Stimulated activated CD8-positive, alpha-beta memory T cell treated with anti-CD3 and anti-CD28 coated beads, Interleukin-4, amount 100 ng/mL, for 1 hour (primary cell): ENCODE measurements at places on chromosomes 11 and 22.

DNA sequence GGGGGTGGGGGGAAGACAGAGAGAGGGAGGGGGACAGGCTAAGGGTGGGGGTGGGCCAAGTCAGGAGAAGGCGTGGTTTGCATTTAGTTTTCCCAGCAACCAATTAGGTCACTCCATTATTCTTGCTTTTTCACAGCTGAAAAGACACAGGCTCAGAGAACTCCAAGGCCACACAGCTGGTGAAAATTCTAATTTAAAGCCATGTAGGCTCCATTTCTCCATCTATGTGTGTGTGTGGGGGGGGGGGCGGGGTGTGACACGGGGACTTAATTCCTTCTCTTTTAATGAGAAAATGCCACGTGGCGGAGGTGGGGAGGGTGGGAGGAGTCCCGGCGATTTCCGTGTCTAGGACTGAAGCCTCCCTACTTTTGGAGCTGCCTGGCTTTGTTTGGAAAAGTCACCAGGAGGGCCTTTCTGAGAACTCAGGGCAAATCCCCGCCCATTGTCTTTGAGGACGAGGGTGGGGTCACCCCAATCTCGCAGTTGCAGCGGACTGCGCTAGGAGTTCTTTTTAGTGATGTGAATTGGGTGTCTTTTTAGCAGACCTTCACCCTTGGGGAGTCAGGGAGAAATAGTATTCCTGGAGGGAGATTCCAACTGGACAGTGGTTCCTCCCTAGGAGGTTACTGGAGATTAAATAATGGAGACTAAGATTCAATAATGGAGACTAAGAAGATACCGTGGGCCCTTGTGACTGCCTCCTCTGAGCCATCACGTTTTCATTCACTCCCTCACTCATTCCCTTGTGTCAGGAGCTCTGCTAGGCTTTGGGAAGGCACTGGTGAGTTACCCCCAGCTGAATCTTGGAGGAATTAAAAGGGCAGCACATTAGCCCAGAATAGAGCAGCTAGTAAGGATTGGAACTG is 36.4 kb upstream of the PTPRJ start:
- DNase-seq = no peak

DNA sequence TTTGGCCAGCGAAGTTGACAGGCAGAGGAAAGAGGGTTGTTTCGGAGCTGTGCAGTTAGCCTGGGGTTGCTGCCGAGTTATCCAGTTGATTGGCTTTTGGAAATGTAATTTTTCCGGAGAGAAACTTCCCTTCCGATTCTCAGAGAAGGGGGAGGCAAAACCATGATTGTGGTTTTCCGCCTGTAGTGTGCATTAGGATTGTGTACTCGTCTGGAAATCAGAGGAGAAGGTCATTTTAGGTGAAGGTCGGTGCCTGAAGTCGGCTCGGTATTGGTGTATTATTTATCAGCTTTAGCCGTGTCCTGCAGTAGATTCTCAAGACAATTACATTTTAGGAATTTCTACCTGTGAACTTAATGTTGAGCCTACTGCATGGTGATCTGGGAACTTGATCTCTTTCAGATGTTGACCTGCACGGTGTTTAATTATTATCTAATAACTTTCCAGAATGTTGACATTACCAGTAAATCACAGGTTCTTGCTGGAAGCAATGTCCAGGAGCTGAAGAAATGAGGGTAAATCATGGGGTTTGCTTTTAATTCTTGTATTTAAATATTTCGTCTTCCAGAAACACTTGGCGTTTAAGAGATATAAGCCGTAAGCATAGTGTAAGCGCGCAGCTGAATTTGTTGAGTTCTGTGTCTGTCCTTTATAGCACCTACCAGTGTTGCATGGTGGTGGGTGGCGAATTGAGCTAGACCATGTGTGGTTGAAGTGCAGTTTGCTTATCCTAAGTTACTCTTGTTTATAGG is 1.3 kb downstream of the ARHGEF12 start:
- DNase-seq = no peak

- no peak for DNase-seq
These were observed 249.8 kb upstream of the UBASH3B start for GRCh38 chr11:122405547-122406341.

- DNase-seq = no peak
These were observed 200.5 kb upstream of the CHORDC1 start for GRCh38 chr11:90423378-90423777.

DNA sequence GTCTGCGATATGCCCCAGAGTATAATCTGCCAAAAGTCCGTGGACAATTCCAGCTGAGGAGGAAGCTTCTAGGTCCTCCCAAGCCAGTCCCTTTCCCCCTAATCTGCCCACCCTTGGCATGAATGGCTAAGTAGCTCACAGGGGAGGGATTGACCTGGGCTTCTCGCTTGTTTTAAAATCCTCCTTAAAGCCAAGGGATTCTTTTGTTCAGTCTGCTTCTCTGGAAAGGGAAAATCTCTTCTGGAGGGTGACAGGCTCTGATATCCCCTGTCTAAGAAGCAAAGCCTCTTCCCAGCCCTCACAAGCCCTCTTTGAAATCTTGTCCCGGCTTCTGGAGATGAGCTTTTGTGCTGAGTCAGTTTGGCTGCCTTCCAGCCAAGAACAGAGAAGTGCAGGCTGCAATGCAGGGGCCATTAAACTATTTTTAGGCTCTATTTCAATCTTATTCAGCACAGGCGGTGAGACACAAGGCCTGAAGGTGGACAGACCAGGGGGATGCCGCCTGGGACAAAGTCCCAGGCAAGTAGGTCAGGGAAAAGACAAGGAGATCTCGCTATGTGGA is 23.9 kb downstream of the NEFH start:
- no peak for DNase-seq

GRCh38 chr11:63518548-63518947 is 12.7 kb downstream of the LGALS12 start:
- no peak for DNase-seq

DNA sequence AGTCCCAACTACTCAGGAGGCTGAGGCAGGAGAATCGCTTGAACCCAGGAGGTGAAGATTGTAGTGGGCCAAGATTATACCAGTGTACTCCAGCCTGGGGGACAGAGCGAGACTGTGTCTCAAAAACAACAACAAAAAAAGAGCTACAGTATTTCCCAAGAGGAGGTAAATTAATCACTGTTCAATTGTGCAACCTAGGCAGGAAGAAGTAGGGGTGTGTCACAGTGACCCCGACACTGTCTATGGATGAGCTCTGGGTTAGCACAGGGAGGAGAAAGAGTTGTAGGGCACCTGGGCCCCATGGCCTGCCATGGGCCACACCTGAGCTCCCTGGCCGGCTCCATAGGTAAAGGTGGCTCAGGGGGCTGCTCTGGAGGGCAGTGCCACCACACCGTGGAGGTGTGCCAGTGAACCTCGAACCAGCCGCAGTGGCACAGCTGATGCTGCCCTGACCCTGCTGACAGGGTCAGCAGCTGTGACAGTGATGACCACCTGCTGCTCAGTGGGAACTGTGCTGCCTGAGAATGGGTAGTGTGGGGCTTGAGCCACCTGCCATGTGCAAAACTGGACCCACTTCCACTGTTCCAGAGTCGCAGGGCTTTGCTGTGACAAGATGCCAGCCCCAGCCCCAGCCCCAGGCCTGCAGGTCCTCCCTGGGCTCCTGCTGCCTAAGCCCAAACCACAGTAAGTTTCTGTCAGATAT is 84.0 kb upstream of the PITPNB start:
- DNase-seq = no peak

- no peak for DNase-seq
These were observed 81.0 kb downstream of the PRR5L start for GRCh38 chr11:36376888-36377758.

DNA sequence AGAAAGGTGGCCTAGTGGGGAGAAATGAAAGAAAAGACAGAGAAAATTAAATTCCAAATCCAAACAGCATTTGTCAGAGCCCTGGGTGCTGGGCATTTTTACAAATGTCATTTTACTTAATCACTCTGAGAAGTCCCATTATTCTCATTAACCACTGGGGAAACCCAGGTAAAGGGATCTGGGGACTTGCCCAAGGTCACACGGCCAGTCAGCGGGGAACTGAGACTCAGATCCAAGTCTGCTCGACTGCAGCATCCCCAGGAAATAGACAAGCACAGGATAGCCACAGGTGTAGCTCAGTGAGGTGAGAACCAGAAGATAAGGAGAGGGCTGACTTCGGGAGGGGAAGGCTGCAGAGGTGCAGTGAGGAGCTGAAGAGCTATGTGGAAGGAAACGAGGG is 7.9 kb downstream of the NRXN2 start:
- no peak for DNase-seq

DNA sequence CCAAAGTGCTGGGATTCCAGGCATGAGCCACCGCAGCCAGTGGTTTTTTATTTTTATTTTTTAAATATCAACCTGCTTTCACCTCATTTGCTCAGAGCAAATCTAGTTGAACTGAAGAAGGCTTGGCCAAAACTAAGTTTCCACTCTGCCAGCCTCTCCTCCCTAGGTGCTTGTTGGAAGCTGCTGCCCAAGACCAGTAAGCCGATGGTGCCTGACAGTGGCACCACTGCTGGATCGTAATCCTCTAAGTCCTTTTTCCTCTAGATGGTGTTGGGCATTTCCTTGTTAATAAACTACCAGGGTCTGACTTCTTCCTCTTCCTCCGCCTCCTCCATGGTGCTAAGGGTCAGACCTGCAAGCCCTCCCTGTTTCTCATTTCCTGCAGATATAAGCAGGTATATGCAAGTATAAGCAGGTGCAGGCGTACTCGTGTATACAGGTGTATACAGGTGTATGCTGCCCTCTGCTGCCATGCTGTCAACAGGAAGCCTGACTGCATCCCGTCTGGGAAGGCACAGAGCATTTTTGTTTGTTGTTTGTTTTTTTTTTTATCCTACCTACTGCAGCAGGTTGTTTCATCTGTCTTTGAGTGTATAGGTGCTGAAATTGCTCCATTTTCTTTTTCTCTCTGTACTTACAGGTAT is 1.6 kb downstream of the NADSYN1 start:
- DNase-seq = no peak

DNA sequence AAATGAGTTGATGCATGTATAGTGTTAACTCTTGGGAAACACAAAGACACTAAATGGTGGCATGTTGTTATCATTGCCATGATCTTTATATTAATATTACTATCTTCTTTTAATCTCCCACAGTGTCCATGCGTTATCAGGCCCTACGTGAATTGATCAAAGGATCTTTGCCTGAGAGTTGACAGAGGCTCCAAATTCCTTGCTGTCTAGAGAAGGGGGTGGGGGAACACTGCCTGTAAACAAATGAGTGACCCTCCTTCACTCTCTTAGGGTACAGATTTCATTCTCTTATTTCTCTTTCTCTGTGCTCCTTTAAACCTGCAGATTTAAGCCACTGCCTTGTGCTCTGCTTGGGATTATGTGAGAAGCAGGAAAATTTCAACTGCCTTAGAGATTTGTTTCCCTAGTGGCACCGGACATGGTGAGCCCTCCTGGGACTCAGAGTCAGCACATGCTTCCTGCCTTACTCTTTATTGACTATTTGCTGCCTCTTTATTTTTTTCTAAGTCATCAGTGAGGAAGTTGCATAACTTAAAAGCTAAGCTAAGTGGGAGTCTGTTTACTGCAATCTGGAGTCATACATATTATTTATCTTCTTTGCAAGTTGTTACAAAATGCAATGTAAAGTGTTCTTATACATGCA is 122.9 kb downstream of the MAML2 start:
- DNase-seq = no peak

DNA sequence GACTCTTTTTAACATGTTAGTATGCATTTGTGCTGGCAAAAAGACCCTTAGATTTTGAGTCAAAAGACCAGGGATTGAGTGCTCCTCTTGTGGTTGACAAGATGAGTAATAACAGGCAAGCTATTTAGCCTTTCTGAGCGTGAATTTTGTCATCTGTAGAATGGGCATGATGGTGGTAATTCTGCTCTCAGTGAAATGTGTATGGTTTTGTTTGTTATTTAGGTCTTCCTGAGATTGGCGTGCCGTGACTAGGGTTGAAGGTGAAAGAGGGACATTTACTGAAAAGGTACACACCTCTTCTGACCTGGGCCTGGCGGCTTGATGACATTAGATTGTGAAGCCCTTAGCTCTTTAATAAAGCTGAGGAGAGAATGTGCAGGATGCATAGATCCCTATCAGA is 8.4 kb upstream of the CEP295 start:
- DNase-seq = no peak

- DNase-seq = no peak
These were observed 51.0 kb downstream of the SVIP start for GRCh38 chr11:22778642-22779041.

GRCh38 chr11:131658952-131659351 is 288.5 kb downstream of the NTM start:
- DNase-seq = no peak
